ENCODE measurements at places on chromosomes 11 and 22.

- no peak for DNase-seq
Observed at GRCh38 chr11:17257196-17257595, 19.3 kb upstream of the NUCB2 start.

DNA sequence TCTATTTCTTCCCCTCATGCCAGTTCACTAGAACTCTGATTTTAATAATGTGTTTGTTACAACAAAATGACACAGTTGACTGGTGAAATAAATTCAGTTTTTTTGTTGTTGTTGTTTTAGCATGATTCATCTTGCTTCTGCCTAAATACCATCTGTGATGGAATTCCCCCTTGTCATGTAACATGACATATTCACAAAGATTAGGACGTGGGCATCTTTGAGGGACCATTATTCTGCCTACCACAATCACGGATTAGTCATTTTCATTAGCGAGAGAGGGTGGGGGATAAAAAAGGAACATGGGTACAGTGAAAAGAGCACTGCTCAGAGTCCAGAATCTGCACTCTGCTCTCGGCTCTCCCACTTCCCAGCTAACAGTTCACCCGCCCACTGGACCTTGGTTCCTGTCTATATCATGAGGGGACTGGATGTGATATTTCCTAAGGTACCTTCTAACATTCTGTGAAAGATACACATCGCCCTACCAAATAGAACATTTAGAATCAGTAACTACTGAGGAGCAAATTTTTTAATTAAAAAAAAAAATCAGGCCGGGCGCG, 11.3 kb downstream of the HTATIP2 start:
- no peak for DNase-seq

GRCh38 chr11:122597511-122597910, 58.0 kb upstream of the UBASH3B start:
- no peak for DNase-seq

GRCh38 chr11:15742626-15743519, 613.5 kb downstream of the SOX6 start:
- DNase-seq = no peak

GRCh38 chr11:27330633-27331270, 32.3 kb downstream of the CCDC34 start:
- no peak for DNase-seq

GRCh38 chr22:35914665-35915476, 113.8 kb downstream of the RBFOX2 start:
- DNase-seq = peak; percentile 77

DNA sequence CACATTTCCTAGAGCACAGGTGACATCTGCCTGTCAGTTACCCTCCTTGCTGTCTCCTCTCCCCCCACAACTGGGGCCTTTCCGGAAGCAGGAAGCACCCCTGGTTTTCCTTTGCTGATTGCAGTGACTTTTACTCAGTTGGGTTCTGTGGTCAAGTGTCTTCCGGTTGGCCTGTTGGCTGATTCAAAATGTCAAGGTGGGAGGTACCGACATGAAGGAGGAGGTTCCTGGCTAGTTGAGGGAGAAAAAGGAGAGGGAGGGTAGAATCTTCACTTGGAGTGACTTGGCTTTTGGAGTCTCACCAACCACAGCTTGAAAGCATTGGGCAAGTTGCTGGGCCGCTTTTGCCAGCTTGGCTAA, 9.3 kb upstream of the ADAMTS15 start:
- DNase-seq = no peak

GRCh38 chr22:22955866-22956535, 68.4 kb downstream of the IGLL5 start:
- no peak for DNase-seq

- no peak for DNase-seq
Observed at GRCh38 chr11:57358543-57358961, 20.4 kb downstream of the P2RX3 start.

- DNase-seq = no peak
Observed at GRCh38 chr22:30244066-30244465, 2.5 kb downstream of the LIF start.

GRCh38 chr22:25564979-25565677, 653 bp downstream of the GRK3 start:
- no peak for DNase-seq

- DNase-seq = no peak
Observed at GRCh38 chr22:46636221-46637002, 16.2 kb downstream of the GRAMD4 start.

DNA sequence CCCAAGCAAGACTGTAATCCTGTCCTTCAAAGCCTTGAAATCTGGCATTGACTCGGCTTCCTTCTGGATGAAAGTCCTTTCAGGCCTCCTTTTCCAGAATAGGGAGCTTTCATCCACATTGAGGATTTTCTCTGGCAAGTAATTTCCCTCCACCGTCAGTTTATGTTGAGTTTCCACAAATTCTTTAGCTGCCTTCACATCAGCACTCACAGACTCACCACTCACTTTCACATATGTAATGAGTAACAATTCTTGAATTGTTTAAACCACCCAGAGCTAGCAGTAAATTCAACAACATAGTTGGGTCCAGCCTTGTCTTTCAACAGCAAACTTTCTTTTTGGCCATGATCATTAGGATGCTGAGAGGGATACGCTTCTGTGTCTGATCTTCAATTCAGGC, 84.3 kb upstream of the PRDM11 start:
- DNase-seq = no peak

- DNase-seq = no peak
Observed at GRCh38 chr22:28232204-28232603, 313.1 kb upstream of the PITPNB start.

- DNase-seq = no peak
Observed at GRCh38 chr22:40401981-40402406, 31.6 kb downstream of the SGSM3 start.

DNA sequence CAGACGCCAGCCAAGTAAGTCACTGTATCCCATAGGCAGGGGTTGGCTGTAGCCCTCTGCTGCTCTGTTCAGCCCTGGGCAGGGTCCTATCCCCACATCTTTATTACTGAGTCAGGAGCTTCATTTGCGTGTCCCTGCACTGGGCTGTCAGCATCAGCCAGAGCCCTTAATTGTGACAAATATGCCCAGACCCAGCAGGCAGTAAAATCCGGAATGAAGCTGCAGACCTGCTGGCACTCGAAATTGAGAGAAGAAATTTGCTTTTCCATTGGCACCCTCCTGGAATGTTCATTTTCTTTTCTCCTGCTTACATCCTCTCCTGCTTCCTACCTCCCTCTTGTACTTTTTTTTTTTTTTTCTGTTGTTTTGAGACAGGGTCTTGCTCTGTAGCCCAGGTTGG, 43.8 kb downstream of the CEP164 start:
- DNase-seq = no peak

DNA sequence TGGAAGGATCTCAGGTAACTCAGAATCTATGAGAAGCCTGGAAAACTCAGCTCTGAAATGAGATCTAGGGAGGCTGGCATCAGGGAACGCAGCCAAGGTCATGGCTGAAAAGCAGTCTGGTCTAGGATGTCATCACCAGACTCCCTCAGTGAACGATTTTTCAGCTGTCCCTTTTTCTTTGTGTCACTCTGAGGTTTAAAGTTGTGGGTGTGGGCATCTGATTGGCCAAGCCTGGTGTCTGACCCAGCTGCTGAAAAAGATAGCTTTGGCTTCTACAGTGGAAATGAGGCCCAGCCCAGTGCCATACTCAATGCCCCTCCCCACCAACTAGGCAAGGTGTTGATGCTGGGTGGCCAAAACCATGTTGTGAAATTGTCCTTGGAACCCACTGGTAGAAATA, 14.5 kb downstream of the RPS3 start:
- DNase-seq = no peak

DNA sequence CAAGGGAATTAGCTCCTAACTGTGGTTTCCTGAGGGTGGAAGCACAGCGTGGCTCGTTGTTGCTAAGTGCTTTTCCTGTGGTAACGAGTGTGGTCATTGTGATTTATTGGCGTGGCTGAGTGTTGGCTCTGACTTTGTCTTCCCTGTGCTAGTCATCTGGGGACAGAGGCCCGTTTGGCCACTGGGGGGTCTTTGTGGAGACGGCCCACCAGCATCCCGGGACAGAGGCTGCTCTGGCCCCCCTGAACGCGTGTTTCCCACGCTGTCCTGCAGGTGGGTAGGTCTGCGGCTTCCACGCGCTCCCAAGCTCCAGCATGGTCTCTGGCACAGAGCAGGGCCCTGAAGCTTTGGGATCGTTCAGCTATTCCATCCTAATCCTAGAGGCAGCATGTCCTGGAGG, 1040.0 kb downstream of the TBC1D22A start:
- no peak for DNase-seq

DNA sequence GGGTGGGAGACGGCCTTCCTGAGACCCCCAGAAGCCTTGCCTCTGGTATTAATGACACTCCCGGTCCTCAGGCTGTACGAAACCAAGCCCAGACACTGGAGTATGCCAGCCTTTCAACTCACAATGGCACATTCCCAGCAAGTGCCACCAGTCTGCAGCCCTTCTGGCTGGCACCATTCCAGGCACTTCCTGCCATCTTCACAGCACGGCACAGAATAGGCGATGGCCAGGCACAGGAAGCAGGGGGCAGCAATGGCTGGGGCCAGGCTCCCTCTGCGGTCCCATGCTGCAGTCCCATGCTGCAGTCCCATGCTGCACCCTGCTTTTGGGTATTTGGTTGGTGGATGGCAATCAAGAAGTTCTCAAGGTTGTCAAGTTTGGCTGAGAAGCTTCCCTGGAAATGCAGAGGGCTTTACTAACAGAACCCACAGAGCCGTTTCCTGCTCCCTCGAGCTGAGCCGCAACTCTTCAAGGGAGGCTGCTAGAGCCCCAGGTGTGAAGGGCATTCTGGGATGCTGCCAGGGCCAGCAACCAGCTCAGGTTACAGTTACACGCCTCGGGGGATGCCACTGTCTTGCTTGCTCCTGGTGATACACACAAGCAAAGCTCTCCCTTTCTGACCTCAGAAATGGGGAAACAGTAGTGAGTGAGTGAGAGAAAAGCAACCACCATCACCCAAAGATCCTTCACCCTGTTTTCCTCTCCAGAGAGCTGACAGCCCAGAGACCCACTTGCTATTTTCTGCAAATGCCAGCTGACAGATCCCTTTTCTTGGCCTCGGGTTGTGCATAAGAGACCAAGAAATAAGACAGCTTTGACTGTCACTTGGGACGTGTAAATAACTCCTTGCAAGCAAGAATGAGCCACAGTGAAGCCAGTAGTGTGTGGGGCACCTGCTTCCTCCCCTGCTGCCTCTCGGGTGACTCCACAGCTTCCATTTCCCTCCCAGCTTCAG, 23.9 kb downstream of the LRFN4 start:
- DNase-seq = no peak

DNA sequence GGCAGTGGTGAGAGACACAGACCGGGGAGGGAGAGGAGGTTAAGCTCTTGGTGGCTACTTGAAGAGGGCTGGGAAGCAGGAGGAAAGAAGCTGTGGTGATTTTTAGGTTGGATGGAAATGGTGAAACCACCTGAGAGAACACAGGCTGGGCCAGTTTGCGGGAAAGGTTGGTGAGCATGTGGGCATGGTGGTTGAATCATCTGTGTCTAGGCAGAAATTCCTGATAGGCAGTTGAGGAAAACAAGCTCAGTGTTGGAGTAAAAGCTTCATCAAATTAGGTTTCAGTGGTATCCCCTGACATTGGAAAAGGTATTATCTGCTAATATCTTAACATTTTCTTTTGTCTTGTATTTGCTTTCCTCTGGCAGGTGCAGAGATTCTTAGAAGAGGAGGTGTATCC, 4.3 kb upstream of the SGSM3 start:
- DNase-seq = no peak

- DNase-seq = no peak
Observed at GRCh38 chr22:37293172-37293571, 10.9 kb downstream of the CYTH4 start.

GRCh38 chr11:118790357-118791110, 430 bp downstream of the DDX6 start:
- peak; percentile 15 for DNase-seq

DNA sequence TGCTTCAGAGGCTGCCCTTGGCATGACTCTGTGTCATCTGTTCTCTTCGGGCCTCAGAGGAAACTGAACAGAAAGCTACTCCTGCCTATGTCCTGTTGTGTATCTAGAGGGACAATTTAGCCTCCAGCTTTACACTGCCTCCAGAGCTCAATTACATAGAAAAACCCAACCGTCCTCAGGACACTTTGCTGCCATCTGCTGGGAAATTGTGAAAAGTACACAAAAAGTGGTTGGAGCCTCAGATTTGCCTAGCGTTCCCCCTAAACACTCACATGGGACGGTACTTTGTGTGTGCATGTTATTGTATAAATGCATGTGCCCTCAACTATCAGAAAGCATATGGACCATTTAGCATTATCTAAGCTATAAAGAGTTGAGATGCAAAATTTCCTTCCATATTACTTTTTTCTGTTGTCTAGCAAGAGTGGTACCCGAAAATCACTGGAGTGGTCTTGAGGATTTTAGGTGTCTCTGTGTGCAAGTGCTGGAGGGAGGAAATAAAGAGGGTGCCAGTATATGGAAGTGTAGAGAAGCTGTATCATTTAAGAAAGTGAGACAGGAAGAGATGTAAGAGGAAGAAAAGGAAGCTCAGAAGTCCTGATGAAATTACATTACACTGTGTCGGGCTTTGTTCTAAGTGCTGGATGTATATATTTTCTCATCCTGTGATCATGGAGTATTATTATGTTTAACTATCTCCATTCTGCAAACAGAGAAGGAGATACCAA, 8.7 kb upstream of the MS4A4E start:
- no peak for DNase-seq

DNA sequence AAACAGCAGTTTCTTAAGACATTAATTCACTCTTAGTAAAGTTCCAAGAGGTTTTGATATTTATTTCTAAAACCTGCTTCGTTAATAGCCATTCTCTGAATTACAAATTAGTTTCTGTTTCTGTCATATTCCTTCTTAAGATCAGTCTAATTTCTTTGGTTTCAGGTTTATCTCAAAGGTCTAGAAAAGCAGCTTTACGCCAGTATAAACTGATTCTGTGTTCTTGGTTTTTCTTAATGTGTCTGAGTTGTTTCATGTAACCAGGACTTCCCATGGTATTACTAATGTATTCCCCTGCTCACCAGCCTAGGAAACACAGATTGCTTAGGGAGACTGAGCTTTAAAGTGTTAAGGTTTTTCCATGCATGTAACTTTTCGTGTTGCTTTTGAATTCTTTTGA, 6.8 kb upstream of the ACY3 start:
- no peak for DNase-seq

DNA sequence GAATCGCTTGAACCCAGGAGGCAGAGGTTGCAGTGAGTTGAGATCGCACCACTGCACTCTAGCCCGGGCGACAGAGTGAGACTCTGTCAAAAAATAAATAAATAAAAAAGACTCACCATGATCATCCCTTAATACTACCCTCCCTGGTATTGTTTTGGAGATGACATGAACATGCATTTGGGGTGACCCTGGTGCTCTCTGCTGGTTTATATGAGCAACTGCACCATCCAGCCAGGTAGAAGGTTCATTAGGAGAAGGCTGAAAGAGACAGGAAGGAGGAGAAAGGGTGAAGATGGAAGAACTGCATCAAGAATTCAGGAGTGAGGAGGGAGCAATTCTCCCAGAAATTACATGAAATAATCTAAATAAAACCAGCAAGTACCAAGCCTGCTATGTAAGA, 37.8 kb downstream of the SLC5A1 start:
- no peak for DNase-seq

GRCh38 chr11:111414936-111415335, 35.9 kb upstream of the POU2AF1 start:
- DNase-seq = no peak

- DNase-seq = no peak
Observed at GRCh38 chr11:114040706-114041211, 18.8 kb upstream of the ZBTB16 start.
